Mammary epithelial cell (primary cell): ENCODE measurements at places on chromosomes 3 and 15.
A peak's percentile ranks its signal among the peaks of the same experiment; 100 is the strongest.

DNA sequence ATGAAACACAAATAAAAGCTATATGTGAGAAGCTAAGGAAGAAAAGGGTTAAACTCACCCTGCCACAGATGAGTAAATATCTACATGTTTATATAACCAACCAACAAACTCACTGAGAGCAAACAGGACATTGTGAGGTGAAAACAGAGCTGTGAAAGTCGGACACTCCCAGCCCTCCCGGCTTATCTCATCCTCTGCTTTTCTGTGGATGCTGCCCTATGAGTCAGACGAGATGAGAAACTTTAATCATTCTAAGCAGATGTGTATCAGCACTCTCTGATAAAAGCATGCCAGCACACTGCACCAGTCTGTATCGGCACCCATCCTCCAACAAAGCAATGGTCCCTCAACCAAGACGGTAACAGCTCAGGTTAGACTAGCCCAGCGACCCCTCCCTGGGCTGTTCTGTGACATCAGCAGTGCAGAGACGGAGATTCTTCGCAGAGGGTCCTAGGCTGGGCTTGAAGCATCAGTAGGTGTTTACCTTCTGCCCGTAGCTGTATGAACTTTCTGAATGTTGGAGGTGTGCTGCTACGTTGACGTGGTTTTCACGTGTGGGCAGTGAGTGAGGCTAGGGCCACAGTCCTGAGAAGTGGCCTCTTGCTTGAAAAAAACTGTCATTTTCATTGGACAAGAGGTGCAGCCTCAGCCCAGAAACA is 119.8 kb upstream of the ALDH1A3 start:
- DNase-seq = peak; percentile 76

DNA sequence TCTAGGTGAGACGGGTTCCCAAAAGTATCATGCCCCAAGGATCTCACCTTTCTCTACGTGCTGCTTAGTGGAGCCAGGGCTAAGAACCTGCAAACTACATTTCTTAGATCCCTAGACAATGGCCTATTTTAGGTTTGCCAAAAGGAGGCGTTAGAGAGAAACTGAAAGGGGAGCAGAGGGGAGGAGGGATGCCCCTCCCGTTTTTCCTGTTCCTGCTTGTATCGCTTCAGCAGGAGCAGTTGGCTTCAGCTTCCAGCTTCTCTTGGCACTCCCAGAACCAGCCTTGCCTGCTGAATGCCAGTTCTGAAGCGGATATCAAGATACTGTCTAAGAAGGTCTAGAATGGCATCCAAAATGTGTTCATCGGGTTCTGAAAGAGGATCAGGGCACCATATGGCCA is 58.4 kb upstream of the ABHD17C start:
- DNase-seq = peak; percentile 59

GRCh38 chr3:150925751-150926201 is 20.5 kb upstream of the MINDY4B start:
- peak; percentile 19 for DNase-seq

- peak; percentile 75 for DNase-seq
Measured at GRCh38 chr15:42858540-42858939, 62.0 kb downstream of the TTBK2 start.

DNA sequence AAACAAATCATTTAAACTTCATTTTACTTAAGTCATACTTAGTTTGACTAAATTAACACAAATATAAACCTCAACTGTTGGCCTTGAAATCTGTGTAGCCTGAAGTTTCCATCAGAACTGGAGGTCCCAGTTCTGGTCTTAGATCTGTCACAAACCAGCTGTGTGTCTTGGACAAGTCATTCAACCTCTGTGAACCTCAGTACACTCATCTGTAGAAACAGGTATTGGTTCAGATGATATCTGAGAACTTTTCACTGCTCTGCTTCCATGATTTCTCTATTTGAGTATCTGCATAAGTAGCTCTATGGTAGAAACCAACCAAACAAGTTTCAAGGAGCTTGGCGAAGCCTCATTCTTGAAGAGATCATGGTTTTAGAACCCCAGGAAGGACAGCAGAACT is 60.4 kb upstream of the SLC2A2 start:
- no peak for DNase-seq

GRCh38 chr3:141336672-141337522 is 31.4 kb upstream of the ZBTB38 start:
- peak; percentile 92 for DNase-seq

DNA sequence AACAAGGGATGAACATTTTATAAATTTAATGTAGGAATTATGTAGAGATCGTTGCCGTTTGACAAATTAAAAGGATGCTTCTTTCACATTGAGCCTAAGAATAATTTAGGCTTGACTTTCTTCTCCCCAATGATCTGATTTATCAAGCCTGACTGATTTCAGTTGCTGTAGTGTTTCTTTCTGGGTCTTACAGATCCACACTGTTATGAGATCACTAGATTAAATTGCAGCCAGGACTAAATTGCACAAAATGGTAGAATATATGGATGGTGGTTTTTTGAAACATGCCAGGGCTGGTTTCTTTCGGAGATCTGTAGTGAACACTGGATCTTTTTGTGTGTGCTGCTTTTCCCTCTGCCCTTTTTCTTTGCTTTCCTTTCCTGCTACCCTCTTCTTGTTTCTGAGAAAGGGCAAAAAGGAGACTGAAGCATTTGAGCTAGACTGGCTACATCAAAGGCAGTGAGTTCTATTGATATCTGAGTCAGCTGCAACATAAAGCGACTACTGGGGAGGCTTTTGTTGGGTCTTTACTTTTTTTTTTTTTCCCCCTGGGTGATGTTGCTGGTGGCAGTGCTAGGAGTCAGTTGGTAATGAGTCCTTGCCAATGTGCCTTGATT is 83.0 kb downstream of the AKAP13 start:
- DNase-seq = no peak

DNA sequence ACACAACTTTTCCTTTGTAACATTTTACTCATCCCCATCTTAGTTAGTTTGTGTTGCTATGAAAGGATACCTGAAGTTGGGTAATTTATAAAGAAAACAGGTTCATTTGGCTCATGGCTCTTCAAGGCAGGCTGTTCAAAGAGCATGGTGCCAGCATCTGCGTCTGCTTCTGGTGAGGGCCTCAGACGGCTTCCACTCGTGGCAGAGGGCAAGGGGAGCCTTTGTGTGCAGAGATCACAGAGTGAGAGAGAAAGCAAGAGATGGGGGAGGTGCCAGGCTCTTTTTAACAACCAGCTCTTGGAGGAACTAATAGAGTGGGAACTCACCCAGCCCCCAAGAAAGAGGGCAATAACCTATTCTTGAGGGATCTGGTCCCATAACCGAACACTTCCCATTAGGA is 23.1 kb downstream of the PLA2G4F start:
- DNase-seq = no peak

GRCh38 chr3:143525408-143525807 is 322.9 kb downstream of the SLC9A9 start:
- DNase-seq = peak; percentile 13

DNA sequence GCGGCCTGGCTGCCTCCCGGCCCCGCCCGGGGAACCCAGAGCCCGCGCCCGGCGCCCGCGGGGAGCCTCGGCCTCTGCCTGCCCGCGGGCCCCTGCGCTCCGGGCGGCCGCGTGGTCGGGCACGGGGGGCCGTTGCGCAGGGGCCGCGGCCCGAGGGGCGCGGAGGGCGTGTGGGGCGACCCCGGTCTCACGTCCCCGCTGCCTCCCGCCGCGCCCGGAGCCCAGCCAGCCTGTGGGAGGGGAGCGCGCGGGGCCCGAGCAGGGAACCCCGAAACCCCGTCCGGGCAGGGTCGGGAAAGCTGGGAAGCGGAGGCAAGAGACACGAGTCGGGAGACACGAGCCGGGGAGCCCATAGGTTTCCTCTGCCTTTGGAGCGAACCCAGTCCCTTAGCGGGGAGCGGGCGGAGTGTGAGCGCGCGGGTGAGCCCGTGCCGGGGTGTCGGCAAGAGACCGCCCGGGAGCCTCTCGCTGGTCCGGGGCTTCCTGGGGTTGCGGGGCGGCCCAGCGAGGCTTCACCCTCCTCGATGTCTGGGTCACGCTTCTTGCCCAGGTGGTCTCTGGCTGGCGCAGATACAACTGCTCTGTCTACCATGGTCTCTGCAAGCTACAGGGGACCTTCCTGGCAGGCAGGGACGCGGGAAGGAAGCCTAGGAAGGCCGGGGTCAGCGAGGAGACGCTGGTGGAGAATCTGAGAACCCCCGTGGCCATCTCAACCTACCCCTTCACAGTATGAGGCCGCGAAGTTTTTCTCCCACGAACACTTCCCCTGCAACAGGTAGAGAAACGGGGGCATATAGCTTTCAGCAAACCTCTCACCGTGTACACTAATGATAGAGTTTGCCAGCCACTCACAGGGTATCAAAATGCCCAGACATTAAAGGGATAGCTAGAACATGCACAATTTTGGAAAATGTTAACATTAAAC is 586 bp downstream of the LRRK1 start:
- DNase-seq = peak; percentile 39

GRCh38 chr3:53303957-53304356 is 43.4 kb downstream of the DCP1A start:
- no peak for DNase-seq

DNA sequence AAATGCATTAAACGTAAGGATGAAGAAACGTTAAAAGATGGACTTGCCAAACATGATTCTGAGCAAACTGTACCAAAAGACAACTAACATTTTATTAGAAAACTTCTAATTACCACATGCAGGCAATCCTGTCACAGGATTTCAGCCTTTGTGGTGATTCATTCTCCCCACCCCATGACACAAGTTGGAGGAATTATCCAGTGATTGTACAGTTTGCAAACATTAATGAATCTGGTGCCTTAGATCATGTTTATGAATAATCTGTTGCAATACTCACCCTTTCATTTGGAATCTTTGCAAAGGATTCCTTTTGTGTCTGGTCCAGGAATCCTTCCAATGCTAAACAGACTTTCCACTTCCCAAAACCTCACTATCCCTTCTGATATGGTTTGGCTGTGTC is 23.3 kb upstream of the ERC2 start:
- DNase-seq = peak; percentile 31

DNA sequence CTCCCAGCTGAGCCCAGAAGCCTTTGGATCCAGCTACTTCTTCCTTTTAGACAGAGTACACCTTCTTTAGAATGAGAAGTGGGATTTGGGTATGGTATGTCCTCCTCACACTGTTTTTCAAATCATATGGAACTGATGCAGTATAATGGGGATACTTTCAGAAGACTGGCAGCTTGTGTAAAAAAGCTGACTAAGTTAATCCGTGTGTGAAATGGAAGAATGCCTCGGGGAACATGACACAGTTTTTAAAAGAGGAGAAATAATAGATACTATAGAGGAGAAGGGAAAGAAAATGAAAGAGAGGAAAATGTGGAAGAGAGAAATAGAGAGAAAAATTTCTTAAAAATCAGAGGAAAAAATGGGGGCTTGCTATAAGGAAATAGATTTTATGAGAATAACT is 47.7 kb downstream of the TUSC7 start:
- no peak for DNase-seq

DNA sequence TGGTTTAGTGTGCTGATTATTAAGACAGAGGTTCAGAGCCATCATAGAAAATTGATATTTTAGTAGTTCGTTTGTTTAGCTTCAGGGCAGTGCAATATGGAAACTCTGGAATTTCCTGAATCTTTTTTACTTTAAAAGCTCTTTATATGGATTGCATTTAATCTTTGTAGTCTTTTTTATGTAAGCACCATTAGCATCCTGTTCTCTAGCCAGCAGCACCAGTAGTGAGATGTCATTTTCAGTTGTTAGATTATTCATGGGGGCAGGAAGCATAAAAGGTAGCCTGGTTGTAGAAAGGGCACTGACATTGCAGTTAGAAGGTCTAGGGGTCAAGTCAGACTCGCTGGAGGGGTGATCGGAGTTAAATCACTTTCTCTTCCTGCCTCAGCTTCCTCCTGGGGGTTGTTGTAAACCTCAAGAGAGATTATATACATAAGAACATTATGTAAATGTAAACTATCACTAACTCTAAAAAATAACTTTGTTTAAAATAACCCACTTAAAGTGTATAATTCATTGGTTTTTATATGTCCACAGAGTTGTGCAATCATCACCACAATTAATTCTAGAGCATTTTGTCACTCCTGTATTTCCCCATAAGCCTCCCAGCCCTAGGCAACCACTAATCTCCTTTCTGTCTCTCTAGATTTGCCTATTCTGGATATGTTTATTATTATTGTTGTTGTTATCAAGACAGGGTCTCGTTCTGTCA is 31.4 kb upstream of the ITPKA start:
- DNase-seq = no peak

DNA sequence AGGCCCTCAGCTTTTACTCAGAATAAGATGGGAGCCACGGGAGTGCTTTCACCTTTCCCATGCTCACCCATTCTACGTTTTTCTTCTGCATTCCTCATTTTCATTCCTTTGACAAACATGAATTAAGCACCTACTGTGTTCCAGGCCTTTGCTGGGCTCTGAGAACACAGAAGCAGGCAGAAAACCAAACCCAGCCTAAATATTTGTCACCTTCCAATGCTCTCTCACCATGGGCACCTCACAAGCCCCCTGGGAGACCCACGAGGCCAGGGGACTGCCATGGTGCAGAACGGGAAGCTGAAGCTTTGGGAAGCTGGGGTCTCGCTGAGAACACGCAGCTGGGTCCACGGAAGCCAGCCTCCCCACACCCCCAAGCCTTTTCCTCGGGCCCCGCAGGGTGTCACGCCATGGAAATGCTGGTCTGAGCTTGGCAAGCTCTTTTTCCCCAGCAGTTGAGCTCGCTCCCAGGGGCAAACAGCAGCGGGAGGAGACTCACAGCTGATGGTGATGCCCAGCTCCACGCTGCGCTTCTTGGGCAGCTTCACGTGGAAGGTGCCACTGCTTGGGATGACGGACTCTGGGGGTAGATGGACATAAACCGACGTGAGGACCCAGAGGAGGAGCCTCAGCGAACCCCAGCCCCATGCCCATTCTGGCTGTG is 27.7 kb downstream of the GRIP2 start:
- DNase-seq = no peak

DNA sequence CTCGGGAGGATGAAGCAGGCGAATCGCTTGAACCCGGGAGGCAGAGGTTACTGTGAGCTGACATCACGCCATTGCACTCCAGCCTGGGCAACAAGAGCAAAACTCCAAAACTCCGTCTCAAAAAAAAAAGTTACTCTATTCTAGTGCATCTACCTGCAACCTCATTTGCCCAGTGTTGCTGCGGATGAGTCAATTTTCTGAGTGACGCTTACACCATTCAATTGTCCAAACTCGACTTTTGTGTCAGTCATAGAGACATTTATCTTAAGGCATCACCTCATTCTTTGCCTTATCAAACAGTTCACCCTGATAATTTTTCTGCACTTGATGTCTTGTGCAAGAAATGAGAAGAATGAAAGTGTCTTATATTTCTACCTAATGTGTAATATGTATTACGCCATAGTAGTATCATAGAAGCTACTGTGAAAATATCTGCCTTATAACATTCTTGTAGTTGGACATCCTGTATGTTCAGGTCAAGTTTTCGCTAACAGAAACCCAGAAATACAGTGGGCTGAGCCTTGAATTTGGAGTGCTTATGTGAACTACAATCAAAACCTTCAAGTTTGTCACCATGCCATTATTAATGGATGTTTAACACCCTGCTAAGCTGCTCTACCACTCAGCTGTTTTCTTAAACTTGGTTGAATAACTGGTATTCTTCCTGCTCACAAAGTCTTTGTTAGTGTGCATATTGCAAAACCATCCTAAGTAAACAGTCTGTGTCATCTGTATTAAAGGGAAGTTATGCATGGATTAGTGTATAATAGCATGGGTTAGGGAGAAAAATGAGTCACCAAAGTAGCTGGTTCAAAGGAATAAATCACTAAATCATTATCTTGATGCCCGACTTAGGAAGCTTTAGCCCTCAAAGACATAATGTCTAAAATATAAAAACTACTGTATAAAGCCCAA is 531.0 kb upstream of the NR2F2 start:
- DNase-seq = peak; percentile 87
